ENCODE measurements at places on chromosomes 1 and 21.

DNA sequence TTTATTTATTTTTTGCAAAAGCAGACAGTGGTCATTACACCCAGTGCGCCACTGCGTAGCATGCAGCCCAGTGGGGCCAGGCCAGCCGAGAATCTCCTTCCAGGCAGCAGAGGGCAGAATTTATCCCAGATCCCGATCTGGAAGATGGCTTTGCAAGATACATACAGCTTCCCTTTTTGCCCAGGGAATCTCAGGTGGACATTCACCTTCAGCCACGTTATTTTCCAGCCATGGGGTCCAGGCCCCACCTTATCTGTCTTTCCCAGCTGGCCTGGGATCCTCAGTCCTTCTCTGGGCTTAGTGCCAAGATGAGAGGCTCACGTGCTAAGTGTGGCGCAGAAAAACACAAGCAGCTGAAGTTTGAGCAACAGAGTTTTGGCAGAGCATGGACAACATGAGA is 123.6 kb downstream of the AJAP1 start:
- DNase-seq = peak; percentile 15

DNA sequence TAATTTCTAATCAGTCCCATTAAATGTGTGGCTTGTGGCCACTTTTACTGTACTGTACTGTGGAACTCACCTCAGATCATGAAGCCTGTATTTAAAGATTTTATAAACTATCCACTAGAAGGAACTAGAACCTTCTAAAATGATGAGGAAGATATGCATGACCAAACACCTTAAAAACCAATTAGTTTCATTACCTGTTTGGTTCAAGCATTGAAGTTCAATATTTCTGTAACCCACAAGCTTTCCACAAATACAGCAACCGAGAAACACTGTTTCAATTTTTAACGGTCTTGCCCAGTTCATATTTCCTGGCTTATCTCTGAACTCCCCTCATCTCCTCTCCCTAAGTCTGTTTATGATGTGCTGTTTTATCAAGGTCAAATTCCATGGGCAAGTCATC is 264.3 kb upstream of the PLD5 start:
- DNase-seq = no peak

DNA sequence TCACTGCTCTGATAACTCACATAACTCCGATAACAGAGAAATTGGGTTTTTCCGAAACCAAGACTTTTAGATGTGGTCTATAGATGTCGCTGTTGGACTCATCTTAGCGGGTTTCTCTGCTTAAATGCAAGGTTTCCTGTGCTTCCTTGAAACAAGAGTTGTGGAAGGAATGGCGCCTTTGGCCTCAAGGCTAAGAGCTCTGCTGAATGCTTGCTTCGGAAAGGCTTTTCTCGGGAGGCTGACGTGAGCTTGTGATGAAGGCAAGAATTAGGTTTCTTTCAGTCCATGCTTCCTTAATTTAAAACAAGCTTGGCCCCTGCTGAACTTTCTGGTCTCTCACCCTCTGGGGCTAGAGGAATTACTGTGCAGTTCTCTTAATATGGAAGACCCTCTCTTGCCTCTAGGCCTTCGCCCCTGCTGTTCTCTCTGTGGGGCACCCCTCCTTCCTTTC is 113.5 kb downstream of the MAP3K21 start:
- DNase-seq = peak; percentile 58

GRCh38 chr1:23611601-23612327 is 52.5 kb upstream of the ID3 start:
- DNase-seq = peak; percentile 39

DNA sequence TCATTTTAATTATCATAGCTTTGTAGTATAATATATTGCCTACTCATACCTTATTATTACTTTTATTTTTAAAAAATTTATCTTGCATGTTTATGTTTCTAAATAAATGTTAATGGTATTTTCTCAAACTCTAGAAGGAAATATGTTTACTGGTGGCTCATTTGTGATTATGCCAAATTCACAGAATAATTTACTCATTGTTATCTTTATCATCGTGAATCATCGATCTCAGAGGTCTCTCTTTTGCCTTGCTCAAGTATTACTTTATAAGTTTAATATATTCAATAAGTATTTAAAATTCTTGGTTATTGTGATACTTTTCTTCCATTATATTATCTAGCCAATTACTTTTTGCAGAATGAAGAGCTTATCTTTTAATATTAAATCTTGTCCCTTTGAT is 836.7 kb upstream of the ADAMTS5 start:
- no peak for DNase-seq

GRCh38 chr1:30684881-30685795 is 38.2 kb downstream of the MATN1 start:
- peak; percentile 91 for DNase-seq

- peak; percentile 49 for DNase-seq
Observed at GRCh38 chr1:206738370-206739366, 31.9 kb upstream of the IL19 start.

- DNase-seq = no peak
Observed at GRCh38 chr1:41892301-41892781, 26.4 kb downstream of the HIVEP3 start.

DNA sequence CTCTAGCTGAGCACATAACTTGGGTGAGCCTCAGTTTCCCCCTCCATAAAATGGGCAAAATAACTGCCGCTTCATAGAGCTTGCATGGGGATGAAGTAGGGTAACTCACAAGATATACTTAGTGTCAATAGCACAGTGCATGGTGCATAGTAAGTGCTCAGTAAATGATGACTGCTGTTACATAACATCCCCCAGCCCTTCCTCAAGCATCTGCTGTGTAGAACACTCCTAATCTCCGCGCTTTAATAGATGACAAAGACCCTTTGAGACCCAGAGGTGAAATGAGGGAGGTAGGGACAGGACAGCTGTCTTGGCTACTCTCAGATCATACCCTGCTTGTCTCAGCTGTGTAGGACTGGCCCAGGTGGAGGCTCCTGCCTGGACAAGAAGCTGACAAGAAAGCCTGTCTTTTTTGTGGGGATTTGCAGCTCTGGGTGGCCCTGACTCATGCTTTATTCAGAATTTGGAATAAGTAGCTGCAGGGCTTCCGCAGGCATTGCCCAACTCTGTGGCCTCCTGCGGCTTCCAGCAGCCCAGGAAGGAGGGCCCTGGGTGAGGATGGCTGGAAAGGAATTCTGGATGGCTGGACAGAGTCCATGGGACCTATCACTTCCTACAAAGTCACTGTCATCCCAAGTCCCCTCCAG is 20.7 kb upstream of the PADI4 start:
- no peak for DNase-seq

GRCh38 chr1:6097824-6098223 is 52.1 kb downstream of the KCNAB2 start:
- DNase-seq = no peak

DNA sequence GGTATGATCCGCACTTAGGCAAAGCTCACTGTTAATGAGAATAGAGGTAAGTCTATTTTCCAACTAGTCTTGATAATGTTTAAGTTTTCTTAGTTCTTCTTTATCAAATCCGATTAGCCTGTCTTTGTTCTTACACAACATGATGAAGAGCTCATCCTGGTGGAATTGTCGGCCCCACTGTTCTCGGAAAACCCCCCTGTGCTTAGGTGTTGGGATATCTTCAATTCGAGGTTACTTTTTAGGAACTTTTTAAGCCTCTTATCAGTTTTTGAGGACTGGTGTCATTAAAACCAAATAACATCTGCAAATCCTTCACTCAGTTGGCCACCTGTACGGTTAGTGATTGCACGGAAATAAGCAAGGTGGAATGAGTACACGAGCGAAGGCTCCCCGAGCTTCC is 60.7 kb upstream of the KIF26B start:
- no peak for DNase-seq

DNA sequence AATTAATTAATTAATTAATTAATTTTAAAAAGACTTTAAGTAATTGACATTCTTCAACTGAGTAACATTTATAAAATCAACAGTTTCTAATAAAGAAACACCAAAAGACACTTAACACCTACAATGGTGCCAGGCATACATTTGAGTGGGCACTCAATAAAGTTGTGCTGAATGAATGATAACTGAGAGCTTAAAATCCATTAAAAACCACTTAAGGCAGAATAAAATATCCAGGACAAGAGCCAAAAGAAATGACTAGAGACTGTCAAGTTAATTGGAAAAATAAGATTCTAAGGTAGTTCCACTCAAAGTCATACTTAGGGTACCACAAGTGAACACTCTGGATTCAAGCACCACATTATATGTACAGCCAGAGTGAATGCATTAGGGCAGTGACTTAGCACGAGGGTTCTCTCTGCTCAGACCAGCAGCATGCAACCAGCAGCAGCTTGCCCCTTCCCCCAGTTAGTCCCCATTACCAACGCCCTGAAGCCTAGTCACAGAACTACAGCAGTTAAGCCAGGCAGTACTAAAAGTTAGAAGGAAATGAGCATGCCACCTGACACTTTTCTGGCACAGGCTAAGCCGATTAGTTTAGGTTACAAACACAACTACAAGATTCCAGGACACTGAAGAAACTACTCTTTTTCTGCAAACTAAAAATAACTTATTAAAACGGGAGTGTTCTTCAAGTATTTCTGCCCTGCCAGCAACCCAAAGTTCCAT is 46.5 kb downstream of the LUZP1 start:
- no peak for DNase-seq

DNA sequence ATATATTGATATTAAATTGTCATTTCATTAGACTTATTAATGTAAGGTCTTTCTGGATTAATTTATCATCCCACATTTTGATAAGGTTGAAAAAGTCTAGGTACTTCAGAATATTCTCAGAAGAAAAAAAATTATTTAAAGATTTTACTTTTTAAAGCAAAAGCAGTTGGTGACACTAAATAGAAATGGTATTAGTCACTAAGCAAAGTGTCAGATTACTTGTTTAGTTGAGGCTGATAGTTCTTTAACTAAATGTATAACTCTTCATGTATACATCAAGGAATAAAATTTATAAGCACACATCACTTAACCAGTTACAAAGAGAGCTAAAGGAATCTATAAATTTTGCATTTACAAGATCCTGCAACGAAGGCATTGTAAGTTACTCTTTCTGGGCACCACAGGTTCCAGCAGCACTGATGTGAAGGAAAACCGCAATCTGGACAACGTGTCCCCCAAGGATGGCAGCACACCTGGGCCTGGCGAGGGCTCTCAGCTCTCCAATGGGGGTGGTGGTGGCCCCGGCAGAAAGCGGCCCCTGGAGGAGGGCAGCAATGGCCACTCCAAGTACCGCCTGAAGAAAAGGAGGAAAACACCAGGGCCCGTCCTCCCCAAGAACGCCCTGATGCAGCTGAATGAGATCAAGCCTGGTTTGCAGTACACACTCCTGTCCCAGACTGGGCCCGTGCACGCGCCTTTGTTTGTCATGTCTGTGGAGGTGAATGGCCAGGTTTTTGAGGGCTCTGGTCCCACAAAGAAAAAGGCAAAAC is 101.1 kb downstream of the ADARB1 start:
- DNase-seq = no peak

DNA sequence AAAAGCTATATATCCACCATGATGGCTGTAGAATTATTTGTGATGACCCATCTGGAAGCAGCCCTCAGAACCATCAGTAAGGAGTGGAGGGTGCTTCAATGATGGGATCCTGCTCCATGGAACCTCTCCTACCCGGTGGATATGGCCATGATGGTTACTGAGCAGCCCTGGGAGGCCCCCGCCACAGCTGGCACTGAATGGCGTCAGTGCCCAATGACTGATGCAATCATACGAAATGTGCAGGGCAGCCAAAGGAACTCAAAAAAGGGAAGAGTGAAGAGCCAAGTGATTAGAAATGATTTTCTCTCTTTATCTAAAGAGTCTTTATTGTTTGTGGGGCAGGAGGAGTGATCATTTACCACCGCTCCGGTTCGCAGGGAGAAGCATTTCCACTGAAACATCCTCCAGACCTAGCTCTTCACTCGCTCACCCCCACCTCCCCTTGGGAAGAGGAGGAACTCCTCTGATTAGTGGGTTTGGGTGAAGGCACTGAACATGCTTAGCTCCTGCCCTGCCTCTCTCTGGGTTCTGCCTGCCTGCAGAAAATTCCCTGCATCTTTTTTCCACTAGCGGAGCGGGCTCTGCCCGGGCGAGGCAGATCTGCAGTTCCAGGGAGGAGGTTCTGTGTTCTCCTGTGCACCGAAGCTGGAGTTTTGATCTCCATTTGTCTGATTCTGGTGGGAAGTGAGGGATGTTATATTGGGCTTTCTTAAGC is 260.3 kb downstream of the GRIK3 start:
- DNase-seq = peak; percentile 18

DNA sequence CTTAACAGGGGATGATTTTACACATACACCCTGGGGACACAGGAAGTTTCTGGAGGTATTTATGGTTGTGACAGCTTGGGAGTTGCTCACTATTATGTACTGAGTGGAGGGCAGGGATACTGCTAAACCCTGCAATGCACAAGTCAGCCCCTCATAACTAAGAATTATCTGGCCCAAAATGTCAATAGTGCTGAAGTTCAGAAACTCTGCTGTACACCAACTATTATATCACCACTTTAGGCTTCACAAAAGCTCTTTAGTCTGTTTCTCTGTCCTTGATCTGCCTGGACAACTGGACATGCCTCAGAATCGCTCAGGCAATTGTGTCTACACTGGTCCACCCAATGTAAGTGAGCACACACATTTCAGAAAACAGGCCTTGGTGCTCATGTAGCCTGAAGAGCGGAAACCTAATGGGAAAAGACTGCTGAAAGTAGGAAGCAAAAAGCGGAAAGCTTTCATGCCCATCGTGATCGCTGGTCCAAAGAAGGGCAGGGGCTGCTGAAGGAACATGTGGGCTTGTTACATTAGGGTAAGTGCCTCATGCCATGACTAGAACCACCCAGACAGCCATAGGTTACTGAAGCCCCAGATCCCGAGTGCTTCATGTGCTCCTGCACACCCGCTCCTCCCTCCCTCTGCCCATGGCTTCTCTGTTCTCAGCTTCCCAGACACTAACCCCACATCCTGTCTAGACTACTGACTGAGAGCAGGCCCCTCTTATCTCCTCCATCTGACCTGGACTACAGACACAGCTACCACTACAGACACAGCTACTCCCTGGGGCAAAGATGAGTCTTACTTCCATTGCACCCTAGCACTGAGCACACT is 73.5 kb downstream of the LRIG2 start:
- DNase-seq = no peak

DNA sequence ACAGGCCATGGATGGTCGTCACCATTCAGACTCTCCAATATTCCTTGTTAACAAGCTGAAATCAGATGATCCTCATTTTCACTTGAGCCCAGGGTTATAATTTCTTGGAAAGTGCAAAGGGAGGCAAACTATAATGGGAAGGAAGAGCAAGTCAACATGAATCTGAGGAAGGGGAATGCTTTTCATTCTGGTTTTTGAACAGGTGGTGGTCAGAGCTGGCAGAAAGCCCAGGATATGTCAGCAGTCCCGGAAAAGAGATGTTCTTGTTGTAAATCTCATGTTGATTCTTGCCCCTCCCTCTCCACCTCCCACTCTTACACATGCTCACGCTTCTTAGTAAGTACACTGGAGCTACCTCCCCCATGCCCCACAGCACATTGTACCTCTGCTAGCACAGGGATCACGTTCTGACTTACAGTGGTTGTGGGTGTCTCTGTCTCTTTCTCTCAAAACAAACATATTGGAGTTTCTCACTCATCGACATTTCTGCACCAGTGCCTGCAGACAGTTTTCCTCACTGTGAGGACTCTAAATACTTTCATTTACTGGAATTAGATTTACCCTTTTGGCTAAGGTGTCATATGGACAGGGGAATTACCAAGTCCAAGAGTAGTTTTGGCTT is 77.6 kb downstream of the XCL2 start:
- no peak for DNase-seq
